ENCODE measurements at places on chromosomes 1 and 21.

DNA sequence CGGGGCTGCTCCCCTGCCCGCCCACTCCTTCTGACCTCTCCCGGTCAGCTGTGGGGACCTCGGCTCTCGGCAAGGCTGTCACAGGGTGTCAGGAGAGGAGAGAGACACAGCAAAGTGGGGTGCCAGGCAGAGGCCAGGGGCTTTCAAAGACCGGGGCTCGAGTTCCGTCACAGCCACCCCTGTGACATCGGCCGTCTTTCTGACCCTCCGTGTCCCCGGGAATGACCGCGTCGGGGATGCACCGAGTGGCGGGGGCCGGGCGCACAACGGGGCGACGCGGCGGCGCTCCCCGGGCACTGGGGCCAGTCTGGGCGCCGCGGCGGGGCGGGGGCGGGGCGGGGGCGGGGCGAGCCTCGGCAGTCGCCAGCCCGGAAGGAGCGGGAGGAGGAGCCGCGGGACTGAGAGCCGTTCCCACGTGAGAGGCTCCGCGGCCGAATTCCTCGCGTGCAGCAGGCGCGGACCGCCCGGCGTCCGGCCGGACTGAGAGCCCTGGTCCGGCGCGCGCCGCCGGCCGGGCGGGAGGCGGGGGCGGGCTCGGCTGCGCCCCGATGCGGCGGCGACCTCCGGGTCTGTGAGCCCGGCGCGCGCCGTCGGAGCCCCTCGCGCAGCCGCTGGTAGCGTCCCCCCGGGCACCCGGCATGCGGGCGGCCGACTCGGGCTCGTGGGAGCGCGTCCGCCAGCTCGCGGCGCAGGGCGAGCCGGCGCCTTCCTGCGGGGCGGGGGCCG, 229.7 kb upstream of the TMEM51 start:
- peak; percentile 26 for DNase-seq

- no peak for DNase-seq
Observed at GRCh38 chr1:209354840-209355165, 228.7 kb upstream of the CAMK1G start.

GRCh38 chr1:244221991-244222390, 170.9 kb downstream of the ZBTB18 start:
- DNase-seq: no peak

- DNase-seq: no peak
Observed at GRCh38 chr1:229298420-229298819, 27.5 kb downstream of the RAB4A start.

DNA sequence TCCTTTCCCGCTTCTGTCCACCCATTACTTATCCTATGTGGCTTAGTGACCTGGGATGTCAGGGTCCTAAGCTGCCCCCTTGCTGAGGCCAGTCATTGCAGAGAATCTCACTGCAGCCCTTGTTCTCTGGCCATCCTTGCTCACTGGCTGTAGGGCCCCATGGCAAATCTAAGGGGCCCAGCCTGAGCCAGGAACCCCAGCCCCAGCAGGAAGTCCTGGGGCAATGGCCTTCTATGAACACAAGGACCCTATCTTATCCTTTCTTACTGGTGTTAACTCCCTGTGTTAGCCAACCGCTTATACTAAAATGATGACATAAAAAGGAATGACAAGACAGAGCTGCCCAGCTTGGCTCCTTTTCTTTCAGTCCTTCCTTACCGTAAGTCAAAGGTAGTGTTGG, 29.9 kb downstream of the DHCR24 start:
- DNase-seq: no peak

GRCh38 chr1:5119366-5120234, 465.2 kb downstream of the AJAP1 start:
- no peak for DNase-seq

- DNase-seq: no peak
Observed at GRCh38 chr1:66309006-66309741, 224.8 kb upstream of the SGIP1 start.

DNA sequence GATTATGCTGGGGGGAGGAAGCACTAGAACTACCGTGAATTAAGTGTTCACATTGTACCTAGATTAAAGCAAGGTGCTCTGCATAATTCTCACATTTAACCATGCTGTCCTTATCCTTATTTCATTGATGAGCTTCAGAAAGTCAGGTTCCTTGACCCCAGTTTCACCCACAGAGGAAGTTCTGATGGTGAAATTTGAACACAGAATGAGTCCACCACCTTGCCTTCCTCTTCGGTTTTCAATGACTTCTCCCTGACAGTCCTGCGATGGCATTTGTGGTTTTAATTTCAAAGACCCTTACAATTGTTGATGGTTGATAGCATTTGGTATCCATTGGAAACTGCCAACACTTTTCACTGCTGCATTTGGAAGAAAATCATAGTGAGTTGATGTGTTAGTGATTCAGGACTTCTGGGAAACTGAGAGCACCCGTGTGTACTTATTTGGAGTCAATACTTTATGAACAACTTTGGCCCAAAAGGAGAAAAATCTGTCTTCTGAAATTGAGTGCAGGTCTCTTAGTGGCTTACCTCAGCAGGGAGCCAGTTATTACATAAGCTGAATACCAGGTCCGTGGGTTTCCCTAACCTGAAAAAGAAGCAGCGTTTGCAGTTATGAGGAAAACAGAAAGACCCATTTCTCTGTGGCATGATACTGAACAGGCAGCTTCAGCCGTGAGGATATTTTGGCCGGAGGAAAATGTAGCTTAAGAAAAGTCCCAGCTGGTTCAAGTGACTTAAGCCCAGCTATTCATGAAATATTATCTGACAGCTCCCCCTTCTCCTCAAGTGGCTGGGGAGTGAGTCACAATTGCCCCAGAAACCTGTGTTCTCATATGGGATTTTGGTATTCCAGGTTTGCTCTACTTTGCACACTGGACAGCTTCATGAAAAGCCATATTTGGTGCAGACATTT, 47.5 kb downstream of the ROR1 start:
- no peak for DNase-seq

DNA sequence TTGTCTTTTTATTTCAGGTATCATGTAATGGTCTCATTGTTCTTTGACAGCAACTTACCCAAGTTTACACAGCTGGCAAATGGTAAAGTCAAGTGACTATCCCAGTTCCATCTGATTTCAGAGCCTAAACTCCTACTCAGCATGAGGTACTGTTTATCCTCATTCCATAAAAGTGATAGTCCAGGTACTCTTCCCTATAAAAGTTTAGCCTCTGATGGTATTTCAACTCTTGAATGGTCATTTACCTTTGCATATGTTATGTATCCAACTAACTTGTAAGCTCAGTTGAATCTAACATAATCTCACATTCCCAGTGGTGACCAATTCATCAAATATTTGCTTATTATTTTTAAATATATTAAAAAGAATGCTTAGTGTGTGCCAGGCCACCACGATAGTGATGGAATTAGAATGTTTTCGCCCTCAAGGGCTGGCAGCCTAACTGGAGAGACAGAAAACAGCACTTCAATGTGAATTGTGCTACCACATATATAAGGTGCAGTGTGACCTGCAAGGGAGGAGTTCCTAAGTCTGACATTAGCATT, 307.1 kb downstream of the CTH start:
- DNase-seq: no peak

- no peak for DNase-seq
Observed at GRCh38 chr1:150234309-150234565, 1.7 kb downstream of the ANP32E start.

DNA sequence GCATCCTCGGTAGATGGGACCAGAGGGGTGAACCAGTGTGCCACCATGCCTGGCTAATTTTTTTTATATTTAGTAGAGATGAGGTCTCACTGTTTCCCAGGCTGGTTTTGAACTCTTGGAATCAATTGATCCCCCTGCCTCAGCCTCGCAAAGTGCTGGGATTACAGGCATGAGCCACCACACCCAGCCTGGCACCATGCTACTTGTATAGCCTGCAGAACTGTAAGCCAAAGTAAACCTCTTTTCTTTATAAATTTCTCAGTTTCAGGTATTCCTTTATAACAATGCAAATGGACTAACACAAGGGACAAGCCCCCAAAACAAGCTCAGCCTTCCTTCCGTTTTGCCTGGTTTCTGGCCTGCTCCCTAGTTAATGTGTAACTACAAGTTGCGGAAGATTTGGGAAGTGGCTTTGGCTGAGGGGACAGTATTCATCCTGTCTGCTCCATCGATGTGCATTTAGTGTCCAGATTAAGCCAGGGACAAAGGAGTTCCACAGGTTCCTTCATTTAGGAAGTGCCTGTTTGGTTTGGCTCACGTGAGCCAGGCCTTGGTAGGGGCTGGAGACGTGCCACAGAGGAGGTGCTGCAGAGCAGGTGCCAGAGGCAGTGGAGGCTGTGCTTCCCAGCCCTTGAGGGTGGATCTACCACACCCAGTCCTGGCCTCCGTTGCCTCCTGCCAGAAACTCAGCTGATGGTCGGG, 4.4 kb downstream of the AVPR1B start:
- no peak for DNase-seq

DNA sequence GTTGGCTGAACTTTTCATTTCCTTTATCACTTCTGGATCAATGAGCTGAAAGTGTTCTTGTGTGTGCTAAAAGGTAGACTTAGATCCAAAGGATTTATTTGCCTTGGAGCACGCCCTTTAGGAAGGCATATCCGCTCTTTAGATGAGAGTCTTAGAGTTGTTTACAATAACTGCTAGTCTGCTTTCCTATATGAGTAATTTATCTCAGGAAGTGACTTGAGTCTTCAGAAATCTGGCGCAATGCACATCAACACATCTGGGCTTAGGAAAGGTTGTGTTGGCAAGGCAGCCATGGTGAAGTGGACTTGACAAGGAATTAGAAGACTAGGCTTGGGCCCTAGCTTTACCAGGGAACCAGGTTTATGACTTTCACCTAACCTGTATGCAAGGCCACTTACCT, 204.1 kb upstream of the PTGFR start:
- no peak for DNase-seq

DNA sequence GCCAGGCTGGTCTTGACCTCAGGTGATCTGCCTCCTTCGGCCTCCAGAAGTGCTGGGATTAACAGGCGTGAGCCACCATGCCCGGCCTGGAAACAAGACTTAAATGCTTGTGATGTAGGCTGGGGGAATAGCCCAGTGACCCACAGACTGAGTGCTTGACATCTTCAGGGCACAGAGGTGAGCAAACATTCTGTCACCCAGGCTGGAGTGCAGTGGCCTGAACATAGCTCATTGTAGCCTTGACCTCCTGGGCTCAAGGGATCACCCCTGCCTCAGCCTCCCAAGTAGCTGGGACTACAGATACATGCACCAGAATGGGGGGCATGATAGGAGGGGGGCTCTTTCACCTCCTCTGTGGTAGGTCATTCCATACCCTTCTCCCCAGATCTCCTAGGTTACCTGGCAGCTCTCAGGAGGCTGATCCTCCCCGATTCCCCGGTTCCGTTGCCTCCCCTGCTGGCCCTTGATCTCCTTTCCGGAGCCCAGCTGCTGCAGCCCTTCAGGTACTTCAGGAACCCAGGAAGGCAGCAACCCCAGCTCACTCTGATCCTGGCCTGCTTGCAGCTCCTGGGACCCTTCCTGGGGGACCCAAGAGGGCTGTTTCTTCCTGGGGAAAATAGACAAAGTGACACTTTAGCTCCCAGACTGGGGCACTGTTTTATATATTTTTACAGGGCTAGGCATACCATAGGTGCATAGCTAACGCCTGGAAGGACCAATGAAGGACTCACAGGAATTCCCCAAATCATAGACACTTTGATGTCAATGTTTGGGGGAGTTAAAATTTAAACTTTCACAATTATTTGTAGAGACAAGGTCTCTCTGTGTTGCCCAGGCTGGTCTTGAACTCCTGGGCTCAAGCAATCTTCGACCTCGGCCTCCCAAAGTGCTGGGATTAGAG, 11.8 kb downstream of the SPATA21 start:
- DNase-seq: no peak

DNA sequence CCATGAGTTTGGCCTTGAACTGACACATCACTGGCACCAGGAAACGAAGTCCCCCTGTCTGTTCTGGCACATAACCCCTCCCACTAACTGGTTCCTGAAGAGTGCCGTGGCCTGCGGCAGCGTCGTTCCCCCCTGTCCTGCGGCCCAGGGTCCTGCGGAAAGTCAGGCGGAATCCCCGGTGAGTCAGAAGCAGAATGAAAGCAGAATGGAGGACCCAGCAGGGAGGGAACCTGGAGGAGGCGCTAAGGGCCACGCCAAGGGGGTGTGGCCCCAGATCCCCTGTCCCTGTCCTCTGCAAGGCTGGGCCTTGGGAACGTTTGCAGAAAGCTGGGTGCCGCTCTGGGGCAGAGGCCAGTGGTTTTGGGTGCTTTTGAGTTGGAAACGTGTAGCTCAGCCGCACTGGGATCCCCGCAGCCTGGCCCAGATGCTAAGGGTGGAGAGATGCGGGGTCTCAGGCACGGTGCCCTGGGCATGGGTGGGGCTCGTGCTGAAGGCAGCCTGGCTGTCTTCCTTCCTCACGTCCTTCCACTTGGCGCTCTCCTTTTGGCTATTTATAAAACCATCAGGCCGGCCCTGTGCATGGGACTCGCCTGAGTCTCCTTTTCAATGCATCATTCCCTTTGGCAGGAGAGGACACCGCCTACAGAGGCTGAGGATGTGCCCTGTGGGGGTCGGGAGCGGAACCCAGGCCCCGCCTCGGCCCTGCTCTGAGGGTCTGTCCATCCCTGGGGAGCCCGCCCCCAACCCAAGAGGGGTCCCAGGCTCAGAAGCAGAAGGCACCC, 36.2 kb downstream of the TP73 start:
- no peak for DNase-seq

Data from activated T-helper 2 cell treated with anti-CD3 and anti-CD28 coated beads, Interferon-gamma antibody, Interleukin-2, Interleukin-4, amounts not matched to agents 10 μg/mL and 5 μg/mL and 100 μg/mL, durations not matched to agents 14 hours and 24 hours and 36 hours (primary cell).